ENCODE measurements at places on chromosomes 13 and 19.

- DNase-seq, result no peak
Measured at GRCh38 chr13:44809190-44809589, 180.1 kb downstream of the NUFIP1 start.

DNA sequence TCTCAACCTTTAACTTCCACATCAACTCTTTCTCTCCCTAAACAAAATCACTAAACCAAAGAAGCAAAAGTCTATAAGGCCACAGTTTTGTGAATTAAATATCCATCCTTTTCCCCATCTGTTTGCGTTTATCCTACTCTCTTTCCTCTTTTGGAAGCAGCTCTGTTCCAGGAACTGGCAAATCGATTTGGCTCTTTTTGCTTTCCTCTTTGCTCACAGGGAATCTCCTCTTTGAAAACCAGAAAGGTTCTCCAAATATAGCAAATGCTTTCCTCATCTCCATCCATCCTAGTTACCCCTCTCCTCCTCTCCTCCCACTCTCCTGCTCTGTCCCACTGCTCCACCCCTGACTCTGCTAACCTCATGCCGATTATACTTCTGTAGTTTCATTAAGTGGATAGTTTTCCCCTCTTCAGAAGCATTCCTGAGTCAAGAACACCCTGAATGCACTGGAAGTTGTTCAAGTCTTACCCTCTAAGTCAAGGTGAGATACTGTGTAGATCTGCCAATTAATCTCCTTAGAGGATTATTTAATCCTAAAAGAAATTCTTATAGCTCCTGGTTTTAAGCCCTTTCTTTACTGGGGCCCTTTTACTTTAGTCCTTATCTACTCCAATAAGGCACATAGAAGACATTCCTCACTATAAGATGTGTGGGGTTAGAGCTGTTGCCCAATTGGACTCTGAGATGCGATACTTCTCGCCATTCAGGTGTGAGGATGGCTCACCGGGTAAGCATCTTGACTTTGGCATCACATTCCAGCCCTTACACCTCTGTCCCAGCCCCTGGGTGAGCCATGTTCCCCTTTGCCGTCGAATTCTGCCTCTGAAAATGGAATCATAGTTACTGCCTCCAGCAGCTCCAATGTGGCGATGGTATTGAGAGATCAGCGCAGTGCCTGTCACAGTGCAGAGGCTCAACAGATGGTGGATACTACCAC, 67.6 kb downstream of the COL4A2 start:
- no peak for DNase-seq

- no peak for DNase-seq
Measured at GRCh38 chr19:36837176-36837905, 846 bp downstream of the ZNF790 start.

GRCh38 chr13:24900507-24900906, 136.5 kb downstream of the RNF17 start:
- DNase-seq, result no peak

DNA sequence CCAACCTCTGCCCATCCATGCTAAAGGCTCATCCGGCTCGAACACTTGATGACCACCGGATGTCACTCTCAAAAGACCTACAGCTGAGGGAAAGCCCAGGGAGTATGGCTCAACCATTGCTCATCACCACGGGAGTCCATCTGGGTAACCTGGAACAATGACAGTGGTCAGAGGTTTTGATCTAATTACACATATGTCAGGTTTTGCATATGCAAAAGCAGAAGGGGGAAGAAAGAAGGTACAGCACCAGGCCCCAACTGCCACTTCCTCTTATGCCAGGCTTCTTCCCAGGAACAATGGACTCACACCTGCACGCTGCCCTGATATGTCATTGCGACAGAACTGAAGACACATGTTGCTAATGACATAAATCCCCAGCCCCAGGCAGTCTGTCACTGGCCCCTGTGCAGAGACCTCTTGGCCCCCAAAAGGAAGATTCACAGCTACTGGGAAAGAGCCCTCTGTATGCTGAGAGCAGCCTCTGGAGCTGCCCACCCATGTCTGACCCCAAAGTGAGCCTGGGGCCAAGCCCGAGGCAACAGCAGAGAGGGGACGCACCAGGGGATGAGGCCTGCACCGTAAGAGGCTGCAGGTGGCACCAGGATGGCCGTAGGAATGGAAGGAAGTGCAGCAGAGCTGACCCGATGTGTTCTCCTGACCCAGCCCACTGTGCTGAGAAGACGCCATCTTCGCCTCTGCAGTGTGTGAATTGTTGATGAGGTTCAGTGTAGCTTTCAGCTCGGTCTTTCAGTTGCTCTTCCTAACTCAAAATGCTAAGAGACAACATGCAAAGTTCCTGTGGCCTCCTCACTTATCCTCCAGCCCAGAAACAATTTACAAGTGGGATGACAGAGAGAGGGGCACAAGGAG, 26.3 kb downstream of the EPS15L1 start:
- peak; percentile 90 for DNase-seq
